ENCODE measurements at places on chromosomes 3 and 15.

DNA sequence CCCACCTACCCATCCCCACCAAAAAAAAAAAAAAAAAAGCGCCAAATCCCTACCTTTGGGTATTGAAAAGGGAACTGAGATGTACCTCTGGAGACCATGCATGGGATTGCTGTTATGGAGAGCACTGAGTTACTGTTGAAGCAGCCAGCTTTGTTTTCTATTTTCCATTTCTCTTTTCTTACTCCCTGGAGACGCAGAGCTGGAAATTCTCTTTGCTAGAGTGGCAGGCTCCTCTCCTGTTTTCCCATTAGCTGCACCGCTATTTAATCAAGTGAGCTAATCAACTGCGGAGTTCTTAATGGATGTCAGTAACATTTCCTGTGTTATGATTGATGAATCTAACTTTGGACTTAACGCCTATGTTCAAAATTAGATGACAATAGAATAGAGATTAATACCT, 136.1 kb upstream of the LMCD1 start:
- no peak for ATAC-seq

- ATAC-seq = no peak
Observed at GRCh38 chr3:105765308-105765639, 103.5 kb downstream of the CBLB start.

DNA sequence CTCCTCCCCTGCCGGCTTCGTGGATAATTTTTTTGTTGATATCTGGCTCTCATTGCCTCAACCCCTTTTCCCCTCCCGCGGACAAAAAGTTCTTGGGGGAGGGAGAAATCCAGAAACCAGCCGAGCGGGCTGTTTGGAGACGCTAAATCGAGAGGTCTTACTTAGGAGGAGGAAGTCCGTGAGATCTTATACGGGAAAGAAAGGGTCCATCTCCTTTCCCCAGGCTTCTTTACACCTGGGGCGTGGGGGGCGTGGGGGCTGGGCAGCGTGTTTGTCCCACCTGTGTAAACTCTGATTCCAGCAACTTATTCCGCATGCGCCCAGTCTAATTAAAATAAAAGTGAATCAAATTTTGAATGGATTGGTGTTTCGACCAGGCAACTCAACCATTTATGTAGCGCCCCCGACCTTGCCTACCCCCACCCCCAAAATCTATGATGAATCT, 364 bp upstream of the CADPS start:
- no peak for ATAC-seq

DNA sequence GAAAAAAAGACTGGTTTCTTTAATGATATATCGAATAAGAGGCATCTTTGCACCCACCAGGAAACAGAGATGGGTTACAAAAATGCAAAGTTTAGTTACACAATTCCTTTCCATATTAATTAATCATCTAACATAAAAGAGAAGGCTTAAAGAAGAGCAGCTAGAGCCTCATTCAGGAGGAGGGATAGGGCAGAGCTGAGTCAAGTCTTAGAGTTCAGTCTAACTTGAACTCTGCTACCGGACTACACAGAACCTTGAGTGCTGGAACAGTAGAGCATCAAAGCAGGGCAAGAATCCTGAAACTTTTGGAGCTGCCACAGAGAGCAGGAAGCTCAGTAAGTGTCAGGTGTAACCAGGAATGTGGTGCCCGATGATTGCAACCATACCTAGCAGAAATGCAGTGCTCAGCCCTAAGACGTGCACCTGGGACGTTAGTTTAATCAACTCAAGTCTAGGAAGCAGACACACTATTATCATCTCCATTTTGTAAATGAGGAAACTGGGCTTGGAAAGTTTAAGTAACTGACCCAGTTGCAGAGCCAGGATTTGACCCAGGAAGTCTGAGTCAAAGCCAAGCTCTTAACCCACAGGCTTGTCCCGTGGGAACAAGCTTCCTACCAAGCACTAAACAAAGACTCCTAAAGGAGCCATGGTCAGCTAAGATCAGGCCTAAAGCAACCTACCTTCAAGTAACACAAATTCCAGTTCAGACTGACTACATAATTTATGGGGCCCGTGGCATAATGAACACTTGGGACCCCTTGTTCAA, 187.4 kb downstream of the FOXP1 start:
- ATAC-seq = no peak

- no peak for ATAC-seq
Observed at GRCh38 chr15:25402342-25402741, 36.5 kb downstream of the UBE3A start.

GRCh38 chr3:61926923-61927322, 365.6 kb downstream of the PTPRG start:
- peak; percentile 56 for ATAC-seq

- ATAC-seq = peak; percentile 70
Observed at GRCh38 chr3:59107856-59108815, 58.3 kb upstream of the CFAP20DC start.

DNA sequence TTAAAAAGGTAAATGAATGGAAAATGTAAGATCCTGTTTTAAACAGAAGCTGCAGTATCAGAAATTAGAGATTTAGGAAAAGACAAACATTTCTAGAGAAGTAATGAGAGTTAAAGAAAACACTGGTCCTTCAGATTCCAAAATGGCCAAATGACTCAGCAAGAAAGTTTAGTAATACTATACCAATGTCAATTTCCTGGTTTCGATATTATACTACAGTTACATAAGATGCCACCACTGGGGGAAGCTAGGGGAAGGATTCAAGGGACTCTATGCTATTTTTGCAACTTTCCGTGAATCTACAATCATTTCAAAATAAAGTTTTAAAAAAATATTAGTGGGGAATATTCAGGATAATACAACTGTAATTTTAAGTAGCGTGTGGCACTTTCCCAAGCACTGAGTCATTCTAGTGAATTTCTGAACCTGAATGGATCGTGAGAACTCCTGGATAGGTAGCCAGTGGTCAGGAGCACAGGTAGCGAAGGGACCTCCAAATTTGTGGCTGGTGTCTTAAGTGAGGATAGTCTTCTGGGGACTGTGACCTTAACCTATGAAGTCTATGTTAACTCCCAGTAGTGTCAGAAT, 37.6 kb downstream of the TMCC1 start:
- ATAC-seq = peak; percentile 61

DNA sequence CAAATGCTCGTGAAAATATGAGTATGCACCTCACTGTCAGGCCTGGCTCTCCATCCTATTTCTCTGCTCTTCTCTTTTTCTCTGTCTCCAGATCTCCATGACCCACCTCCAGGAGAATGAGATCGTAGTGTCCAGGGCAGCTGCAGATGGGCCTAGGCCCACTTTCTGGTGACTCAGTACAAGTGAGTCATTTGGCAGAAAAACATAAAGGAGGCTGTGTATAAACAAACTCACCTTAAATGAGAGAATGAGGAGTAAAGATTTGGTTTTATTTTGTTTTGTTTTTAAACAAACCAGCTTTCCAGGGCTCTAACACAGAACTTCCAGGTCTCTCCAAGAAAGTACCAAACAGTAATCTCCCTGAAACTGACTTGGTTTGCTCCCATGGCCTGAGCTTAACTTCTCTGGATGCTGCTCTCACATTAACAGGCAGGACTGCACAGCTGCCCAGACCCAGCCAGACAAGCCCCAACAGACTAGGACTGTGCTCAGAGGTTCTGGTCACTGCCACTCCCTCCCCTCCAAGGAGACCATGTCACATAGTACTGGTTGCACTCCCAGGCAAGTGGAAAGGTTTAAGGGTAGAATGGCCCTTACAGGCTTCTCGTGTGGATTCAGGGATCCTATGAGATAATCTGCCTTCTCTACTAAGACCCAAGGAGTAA, 1.5 kb upstream of the HEG1 start:
- ATAC-seq = peak; percentile 15

DNA sequence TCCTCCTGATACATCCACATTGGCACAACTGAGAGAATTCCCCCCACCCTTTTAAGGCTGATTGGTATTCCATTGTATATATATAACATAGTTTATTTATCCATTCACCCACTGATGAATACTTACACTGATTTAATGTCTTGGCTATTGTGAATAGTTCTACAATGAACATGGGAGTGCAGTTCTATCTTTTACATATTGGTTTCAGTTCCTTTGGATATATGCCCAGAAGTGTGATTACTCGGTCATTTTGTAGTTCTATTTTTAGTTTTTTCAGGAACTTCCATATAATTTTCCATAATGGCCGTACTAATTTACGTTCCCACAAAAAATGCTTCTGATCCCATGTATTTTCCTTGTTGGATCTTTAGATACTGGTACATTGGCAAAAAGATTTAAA, 135.3 kb downstream of the FMN1 start:
- peak; percentile 50 for ATAC-seq

DNA sequence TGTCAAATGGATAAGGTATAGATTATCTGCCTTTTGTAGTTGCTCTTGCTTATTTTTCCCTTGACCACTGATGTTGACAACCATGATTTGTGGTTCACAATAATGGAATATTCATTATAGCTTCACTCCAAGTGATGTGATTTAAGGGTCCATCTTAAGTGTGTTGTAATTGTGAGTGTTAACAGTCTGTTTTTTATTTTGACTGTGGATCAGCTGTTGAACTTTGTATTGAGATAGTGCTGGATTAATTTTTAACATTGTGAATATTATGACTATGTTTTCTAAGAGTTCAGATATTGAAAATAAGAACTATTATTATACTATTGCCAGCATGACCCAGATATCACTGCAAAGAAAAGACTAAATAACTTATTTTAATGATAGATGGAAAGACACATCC, 8.6 kb upstream of the GASK1A start:
- no peak for ATAC-seq

GRCh38 chr3:97705764-97706163, 58.8 kb upstream of the ARL6 start:
- no peak for ATAC-seq

GRCh38 chr3:37862903-37863815, 1.5 kb downstream of the CTDSPL start:
- no peak for ATAC-seq

- ATAC-seq = no peak
Observed at GRCh38 chr3:149026718-149027117, 35.4 kb downstream of the GYG1 start.

DNA sequence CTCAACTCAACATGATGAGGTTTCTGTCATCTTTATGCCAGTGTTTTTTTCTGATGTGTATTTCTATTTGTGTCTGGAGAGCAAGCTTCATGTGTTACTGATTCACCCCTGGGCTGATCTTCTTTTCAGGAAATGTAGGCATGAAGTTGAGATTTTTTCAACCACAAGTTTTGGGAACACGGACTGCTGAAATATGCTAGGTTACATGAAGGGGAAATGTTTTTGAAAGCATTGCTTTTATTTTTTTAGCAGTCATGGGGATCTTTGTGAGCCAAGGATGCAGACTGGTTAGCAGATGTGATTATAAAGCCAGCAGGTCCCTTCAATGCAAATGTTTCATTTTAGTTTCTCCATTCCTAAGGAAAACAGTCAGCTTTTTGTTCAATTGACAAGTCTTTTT, 219.3 kb upstream of the COL8A1 start:
- ATAC-seq = no peak

DNA sequence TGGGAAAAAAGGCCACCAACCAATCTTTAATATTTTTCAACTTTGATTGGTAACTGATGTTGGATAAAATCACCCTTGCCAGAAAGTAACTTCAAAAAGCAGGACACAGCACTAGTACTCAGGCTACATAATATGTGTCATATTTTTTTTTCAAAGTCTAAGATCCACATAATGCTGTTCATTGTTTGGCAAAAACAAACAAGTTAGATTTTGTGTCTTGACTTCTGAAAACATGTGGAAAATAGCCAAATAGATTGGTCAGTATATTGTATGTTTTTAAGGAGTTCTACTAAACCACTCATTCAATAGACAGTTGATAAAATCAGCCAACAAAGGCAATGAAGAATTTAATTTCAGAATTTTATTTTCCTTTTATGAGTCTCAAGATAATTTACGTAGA, 111.7 kb upstream of the CCDC54 start:
- ATAC-seq = no peak

- peak; percentile 90 for ATAC-seq
Observed at GRCh38 chr3:105997800-105998526, 129.2 kb upstream of the CBLB start.

- no peak for ATAC-seq
Observed at GRCh38 chr3:9205345-9206143, 43.9 kb downstream of the SRGAP3 start.

GRCh38 chr15:64455961-64456371, 4.4 kb upstream of the ZNF609 start:
- no peak for ATAC-seq

Data from SK-N-SH treated with all-trans-retinoic acid at 6 μM for 48 hours (cell line).